Activated naive CD4-positive, alpha-beta T cell treated with anti-CD3 and anti-CD28 coated beads for 36 hours (primary cell): ENCODE measurements at places on chromosomes 3 and 15.

DNA sequence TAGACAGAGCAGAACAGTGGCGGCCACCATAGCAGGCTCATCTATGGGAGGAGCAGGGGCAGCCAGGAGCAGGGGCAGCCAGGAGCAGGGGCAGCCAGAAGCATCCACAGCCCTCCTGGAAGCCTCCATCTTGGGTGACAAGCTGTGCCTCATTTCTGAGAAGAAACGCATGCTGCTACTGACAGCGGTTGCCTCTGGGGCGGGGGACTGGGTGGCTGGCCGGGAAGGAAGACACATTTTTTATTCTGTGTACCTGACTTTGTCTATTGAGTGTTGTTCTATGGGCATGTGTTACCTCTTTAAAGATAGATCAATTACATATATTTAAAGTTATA lies 71.5 kb upstream of the KLF13 start:
- H3K4me3 ChIP-seq = no peak overlapping the region
- DNase-seq = peak; percentile 26
- H3K36me3 ChIP-seq = no peaks in the 10 kb centered on the region
- peaks cover 26% of the 10 kb centered on the region for H3K4me1 ChIP-seq
- H3K27ac ChIP-seq = no peak overlapping the region
- H3K27me3 ChIP-seq = no peaks in the 10 kb centered on the region

GRCh38 chr3:58776231-58776630 lies 109.7 kb upstream of the FAM3D start:
- H3K36me3 ChIP-seq = peaks cover 2% of the 10 kb centered on the region
- peaks cover 7% of the 10 kb centered on the region for H3K27me3 ChIP-seq
- no peaks in the 10 kb centered on the region for H3K4me1 ChIP-seq

DNA sequence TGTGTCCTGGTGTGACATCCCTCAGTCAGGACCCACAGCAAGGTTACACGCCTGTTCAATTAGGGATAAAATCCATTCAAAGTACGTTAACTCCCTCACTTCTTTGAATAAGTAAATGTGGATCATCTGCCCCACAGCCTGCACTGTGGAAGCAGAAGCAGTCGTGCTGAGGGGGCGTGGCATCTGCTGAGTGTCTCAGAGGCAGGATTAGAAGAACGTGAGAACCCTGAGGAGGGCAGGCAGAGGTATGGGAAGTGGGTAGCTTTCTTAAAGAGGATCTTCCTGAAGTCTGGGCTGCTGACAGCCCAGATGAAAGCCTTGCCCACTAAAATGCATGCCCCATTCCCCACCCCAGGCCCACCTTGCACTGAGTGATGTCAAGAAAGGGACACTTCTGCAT lies 28.5 kb downstream of the CRABP1 start:
- no peaks in the 10 kb centered on the region for H3K4me1 ChIP-seq
- H3K36me3 ChIP-seq = no peaks in the 10 kb centered on the region
- H3K4me3 ChIP-seq = no peak overlapping the region
- H3K27ac ChIP-seq = no peak overlapping the region
- H3K27me3 ChIP-seq = peaks cover 3% of the 10 kb centered on the region

GRCh38 chr3:178536211-178537079 lies at the start of gene KCNMB2:
Gene KCNMB2, plus strand, starts transcription at chr3:178536436.
- no peak within 1 kb of the TSS for H3K27ac ChIP-seq
- H3K27me3 ChIP-seq = peaks cover 52% of the 10 kb centered on the region
- H3K4me1 ChIP-seq = peaks cover 12% of the 10 kb centered on the region
- H3K36me3 ChIP-seq = no peaks in the 10 kb centered on the region

GRCh38 chr3:32374788-32375595 lies 16.7 kb upstream of the CMTM7 start:
- H3K27me3 ChIP-seq = no peaks in the 10 kb centered on the region
- H3K4me1 ChIP-seq = peaks cover 35% of the 10 kb centered on the region
- DNase-seq = peak; percentile 88
- H3K36me3 ChIP-seq = no peaks in the 10 kb centered on the region
- H3K27ac ChIP-seq = peak overlapping the region; percentile 69
- no peak overlapping the region for H3K4me3 ChIP-seq
